Keratinocyte (primary cell): ENCODE measurements at places on chromosomes 1 and 21. TPM values are rescaled to one million over a fixed set of nuclear protein-coding genes. Genes with fewer than 3 reads are reported as not detected.

DNA sequence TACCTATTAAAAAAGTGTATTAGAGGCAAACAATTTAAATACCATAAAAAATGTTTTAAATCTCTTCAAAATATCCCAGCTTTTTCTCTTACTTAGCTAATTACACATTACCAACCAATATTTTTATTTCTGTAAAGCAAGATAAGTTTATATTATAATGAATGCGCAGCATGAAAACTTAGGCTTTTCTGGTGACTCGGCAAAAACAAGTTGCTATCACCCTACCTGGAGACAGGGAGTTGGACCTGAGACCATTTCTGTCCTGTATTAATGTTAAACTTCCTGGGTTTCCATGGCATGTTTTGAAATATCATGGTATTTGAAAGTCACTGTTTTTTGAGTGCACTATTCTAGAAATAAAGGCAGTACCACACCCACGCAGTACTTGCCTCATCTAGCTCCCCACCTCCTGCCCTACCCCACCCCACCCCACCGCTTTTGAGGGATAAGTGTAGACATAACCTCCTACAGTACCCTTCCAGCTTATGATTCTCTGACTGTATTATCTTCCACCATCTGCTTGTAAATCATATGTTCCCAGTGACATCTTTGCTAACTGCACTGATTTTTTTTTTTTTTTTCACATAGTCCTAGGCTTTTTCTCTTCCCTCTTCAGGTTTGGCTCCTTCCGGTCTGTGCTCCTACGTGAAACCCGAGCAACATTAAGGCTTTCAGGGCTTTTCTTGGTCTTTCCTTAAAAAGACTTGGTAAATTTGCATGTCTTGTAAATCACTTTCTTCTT is 77.5 kb downstream of the PHTF1 start:
- no peak overlapping the region for H3K27ac ChIP-seq
- H3K4me1 ChIP-seq: no peaks in the 10 kb centered on the region
- no peaks in the 10 kb centered on the region for H3K27me3 ChIP-seq
- no peak overlapping the region for H3K4me3 ChIP-seq

DNA sequence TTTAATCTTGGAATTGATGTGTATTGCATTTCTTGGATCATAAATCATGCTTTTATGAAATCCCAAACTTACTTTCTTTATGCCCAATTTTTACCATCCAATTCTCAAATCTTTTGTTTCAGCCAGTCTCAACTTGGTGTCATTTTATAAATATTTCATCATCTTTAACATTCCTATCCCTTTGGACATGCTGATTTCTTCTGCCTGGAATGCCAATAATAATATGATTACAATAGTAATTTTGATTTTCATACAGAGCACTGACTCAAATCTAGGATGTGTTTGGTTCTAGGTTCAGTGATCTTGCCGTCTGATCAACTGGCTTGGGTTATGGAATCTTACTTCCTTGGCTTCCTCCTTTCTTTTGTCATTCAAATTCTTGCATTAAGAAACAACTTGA is 12.8 kb downstream of the RRP15 start:
- H3K36me3 ChIP-seq: peaks cover 5% of the 10 kb centered on the region
- H3K4me3 ChIP-seq: no peak overlapping the region
- H3K27ac ChIP-seq: no peak overlapping the region
- H3K4me1 ChIP-seq: peaks cover 14% of the 10 kb centered on the region

DNA sequence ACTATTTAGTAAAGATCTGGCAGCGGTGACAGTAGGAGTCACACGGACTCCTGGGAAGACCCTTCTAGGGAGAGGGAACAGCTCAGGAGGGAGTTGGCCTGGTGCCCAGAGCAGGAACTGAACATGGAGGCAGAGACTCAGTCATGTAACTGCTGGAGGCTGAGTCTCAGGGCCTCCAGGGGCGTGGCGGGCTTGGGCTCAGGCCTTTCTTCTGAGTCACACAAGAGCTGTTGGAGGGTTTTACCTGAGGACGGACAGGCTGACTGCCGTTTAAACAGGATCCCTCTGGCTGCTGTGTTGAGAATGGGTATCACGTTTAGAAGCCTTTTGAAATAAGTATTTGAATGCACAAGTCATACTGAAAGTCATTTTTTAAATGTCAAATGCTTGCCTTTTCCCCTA is 7.2 kb upstream of the ETS2 start:
- peaks cover 51% of the 10 kb centered on the region for H3K4me1 ChIP-seq
- H3K27ac ChIP-seq: peak overlapping the region; percentile 86

GRCh38 chr1:223017291-223017690 is 125.8 kb downstream of the TLR5 start:
- no peak overlapping the region for H3K27ac ChIP-seq
- peaks cover 3% of the 10 kb centered on the region for H3K4me1 ChIP-seq
- DNase-seq: no peak
- no peaks in the 10 kb centered on the region for H3K27me3 ChIP-seq
- H3K4me3 ChIP-seq: no peak overlapping the region
- no peaks in the 10 kb centered on the region for H3K36me3 ChIP-seq

DNA sequence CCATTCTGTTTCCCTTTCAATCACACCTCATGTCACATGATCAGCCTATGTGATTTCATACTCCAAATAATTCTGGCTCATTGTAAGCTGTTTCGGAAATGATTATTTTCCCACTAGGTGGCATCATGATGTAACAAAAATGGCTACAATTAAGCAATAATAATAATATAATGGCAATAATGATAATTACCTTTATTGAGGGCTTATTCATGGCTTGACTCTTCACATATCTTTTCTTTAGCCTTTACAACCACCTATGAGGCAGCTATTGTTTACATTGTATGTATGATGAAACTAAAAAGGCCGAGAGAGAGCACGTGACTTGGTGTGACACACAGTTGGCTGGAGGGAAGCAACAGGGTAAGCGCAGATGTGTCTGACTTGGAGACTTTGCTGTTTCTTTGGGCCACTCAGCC is 12.5 kb upstream of the KPRP start:
- DNase-seq: no peak
- peak overlapping the region; percentile 54 for H3K27ac ChIP-seq
- peaks cover 35% of the 10 kb centered on the region for H3K4me1 ChIP-seq
- H3K4me3 ChIP-seq: no peak overlapping the region

The LCE1A gene
- 0.43 TPM in 1 of 3 replicates, not detected in the others for polyA plus RNA-seq

GRCh38 chr1:48677306-48678287 is 99.1 kb downstream of the BEND5 start:
- H3K4me3 ChIP-seq: no peak overlapping the region
- DNase-seq: peak; percentile 40
- peaks cover 2% of the 10 kb centered on the region for H3K27me3 ChIP-seq
- H3K36me3 ChIP-seq: no peaks in the 10 kb centered on the region
- H3K27ac ChIP-seq: no peak overlapping the region

GRCh38 chr1:76759950-76760349 is 107.3 kb upstream of the ST6GALNAC5 start:
- DNase-seq: no peak
- H3K36me3 ChIP-seq: no peaks in the 10 kb centered on the region
- no peaks in the 10 kb centered on the region for H3K4me1 ChIP-seq
- no peak overlapping the region for H3K4me3 ChIP-seq
- H3K27ac ChIP-seq: no peak overlapping the region
- H3K27me3 ChIP-seq: no peaks in the 10 kb centered on the region

- no peaks in the 10 kb centered on the region for H3K36me3 ChIP-seq
- DNase-seq: no peak
- H3K4me3 ChIP-seq: no peak overlapping the region
Measured at GRCh38 chr1:3610527-3611169, 660 bp downstream of the MEGF6 start.

The PRR9 gene
- polyA plus RNA-seq: 2.6 to 6.6 TPM (median 2.8 TPM) in 3 replicates
